Smooth muscle cell of bladder (primary cell): ENCODE measurements at places on chromosomes 13 and 19. TPM values are rescaled to one million over a fixed set of nuclear protein-coding genes. Genes with fewer than 3 reads are reported as not detected.

PLVAP gene
- total RNA-seq, result 0.65 TPM in 1 of 2 replicates, not detected in the other

WASF3 gene
- total RNA-seq, result 8.0 and 11.0 TPM in 2 replicates

PNMA8B gene
- 1.4 and 2.2 TPM in 2 replicates for total RNA-seq

COX7A1 gene
- 45.4 and 90.6 TPM in 2 replicates for total RNA-seq
